Lung microvascular endothelial cell (primary cell): ENCODE measurements at places on chromosomes 1 and 21. TPM values are rescaled to one million over a fixed set of nuclear protein-coding genes. Genes with fewer than 3 reads are reported as not detected.

Gene SMIM12
- total RNA-seq: 34.4 and 40.3 TPM in 2 replicates

Gene CFHR5
- not detected in 2 replicates for total RNA-seq

Gene S100A7A
- total RNA-seq: not detected in 2 replicates

Gene FOXD3
- not detected in 2 replicates for total RNA-seq

Gene NBPF10
- total RNA-seq: 0.22 and 0.40 TPM in 2 replicates

Gene TMEM52
- total RNA-seq: under 0.01 and 0.20 TPM in 2 replicates

Gene ELAPOR1
- total RNA-seq: under 0.01 and 0.22 TPM in 2 replicates
